ENCODE measurements at places on chromosomes 5 and 9. TPM values are rescaled to one million over a fixed set of nuclear protein-coding genes. Genes with fewer than 3 reads are reported as not detected.

- DNase-seq, result no peak
Measured at GRCh38 chr5:37892586-37892985, 52.7 kb upstream of the GDNF start.

- DNase-seq, result no peak
Measured at GRCh38 chr9:124559871-124560270, 52.7 kb upstream of the NR5A1 start.

GRCh38 chr5:56319526-56320181, 86.5 kb upstream of the ANKRD55 start:
- no peak for DNase-seq

- DNase-seq, result no peak
Measured at GRCh38 chr9:126524353-126525077, 89.2 kb upstream of the LMX1B start.

- peak; percentile 83 for DNase-seq
Measured at GRCh38 chr5:142713121-142713706, 27.3 kb upstream of the FGF1 start.

DNA sequence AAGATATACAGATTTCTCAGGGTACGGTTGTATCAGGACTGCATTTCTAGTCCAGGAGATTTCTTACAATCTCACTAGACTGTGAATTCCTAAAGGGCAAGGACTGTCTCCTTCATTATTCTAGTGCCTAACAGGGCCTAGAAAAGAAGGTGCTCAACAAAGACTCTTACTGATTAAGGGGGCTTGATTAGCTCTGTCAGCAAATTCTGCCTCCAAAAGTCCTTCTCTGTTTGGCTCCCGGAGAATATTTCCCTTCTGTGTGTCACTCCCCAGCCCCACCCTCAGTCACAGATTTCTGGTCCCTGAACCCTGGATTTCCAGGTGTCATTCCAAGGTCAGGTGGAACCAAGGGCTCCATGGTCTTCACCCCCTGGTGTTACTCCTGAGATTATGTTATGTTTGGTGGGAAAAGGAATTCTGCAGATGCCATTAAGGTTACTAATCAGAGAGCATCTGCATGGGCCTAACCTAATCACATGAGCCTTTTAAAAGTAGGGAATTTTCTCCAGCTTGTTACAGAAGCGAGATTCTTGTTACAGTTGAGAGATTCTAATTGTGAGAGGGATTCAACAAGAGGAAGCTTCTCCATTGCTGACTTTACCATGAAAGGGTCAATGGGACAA, 167.7 kb upstream of the LHFPL2 start:
- DNase-seq, result no peak

- no peak for DNase-seq
Measured at GRCh38 chr9:6759185-6759977, 1.6 kb downstream of the KDM4C start.

GRCh38 chr5:107735558-107735957, 64.8 kb upstream of the EFNA5 start:
- no peak for DNase-seq

- no peak for DNase-seq
Measured at GRCh38 chr9:106486685-106487084, 376.3 kb upstream of the ZNF462 start.

DNA sequence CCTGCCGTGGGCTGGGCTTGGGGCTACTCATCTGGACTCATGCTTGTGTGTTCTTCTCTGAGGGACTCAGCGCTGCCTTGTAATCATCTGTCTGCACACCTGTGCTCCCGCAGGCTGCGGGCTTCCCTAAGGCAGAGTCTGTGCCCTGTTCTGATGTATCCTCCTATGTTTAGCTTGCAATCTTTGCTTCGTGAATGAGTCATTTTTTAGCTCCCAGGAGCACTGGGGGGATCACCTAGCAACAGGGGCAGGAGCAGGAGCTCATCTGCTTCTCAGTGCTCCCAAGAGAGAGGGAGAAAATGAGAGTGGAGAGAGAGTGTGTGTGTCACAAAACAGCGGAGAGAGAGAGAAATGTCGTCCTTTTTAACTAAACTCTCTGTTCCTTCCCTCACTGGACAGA, 202.4 kb upstream of the ZNF618 start:
- DNase-seq, result no peak

DNA sequence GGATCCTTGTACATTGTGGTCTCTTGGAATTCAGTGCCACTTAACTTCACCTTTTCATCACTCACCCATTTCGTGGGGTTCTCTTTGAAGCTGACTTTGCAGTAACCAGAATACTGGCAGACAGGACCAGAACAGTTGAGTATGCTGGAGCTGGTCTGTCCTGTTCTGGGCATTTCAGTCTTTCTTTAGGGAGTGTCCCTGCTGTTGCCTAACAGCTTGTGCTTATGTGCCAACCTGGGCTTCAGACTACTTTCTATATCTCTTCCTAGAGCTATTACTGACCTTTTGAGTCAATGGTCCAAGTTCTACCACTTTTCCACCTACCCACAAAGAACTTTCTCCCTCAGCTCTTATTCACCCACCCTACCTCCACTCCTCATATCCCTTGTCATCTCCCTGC, 10.0 kb upstream of the INSL6 start:
- no peak for DNase-seq

DNA sequence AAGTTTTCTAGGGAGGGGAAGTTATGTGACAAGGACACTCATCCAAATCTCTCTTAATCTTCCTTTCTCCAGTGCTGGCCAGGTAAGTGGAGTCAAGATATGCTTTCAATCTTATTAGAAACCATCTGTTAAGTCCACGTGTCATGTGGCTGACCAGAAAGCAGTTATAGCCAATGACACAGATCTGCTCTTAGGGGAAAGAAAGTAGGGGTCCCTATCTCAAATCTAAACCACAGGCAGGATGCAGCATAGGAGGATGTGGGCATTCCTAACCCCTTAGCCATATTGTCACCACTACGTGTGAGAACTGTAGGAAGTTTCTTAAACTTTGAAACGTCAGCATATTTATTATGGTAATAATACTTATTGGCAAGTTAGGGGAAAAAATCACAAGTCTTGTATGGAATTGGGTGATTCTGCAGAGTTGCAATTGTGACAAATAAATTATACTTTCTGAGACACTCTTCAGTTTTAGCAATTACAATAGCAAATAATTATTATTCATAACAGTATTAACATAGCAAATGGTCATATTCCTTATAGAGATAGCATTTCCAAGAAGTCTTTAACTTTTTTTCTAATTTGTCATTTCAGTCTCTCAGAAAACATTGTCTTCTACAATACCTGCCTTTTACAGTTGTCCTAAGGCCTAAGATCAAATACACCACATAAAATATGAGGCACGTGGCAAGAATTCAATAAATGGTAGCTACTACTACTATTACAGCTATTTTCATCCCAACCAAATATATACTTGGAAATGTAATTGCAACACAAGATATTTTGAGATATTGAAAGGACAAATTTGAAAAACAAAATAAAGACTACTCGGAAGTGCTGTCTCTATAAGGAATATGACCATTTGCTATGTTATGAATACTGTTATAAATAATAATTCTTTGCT, 236.9 kb downstream of the PDE4D start:
- no peak for DNase-seq

GRCh38 chr5:102483736-102484135, 15.1 kb downstream of the SLCO6A1 start:
- no peak for DNase-seq

- no peak for DNase-seq
Measured at GRCh38 chr5:150582241-150583109, 58.0 kb upstream of the SYNPO start.

DNA sequence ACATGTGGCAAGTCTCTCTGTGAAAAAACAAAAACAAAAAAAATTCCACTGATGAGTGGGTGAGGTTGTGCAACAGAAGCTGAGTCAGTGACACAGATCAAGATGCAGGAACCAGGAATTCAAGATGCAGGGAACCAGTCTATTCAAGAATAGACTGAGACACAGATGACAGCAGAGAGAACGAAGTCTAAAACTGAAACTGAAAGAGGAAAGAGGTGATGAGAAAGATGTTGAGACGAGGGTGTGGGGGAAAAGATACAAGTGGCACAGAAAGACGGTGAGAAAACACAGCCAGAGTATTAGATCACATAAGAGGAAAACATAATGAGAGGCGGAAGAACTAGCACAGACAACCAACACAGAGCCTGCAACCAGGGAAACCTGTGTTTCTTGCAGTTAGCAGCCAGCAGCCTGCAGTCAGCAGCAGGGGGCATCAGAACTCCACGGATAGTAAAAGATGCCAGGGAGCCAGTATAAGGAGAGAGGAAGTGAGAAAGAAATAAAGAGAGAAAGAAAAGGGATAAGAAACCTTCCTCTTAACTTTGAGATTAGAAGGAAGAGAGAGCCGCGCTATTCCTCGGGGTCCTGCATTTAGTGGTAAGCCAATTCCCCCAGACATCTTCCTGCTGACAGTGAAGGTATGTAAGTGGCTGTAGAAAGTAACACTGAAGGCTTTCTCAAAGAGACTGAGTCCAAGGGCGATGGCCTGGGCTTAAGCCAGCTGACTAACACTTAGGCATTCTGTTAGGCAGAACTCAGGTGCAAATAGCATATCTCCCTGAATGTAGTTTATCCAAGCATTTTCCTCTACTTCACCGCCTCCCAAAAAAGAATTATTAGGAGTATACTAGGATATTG, 79.0 kb downstream of the TLR4 start:
- peak; percentile 67 for DNase-seq

DNA sequence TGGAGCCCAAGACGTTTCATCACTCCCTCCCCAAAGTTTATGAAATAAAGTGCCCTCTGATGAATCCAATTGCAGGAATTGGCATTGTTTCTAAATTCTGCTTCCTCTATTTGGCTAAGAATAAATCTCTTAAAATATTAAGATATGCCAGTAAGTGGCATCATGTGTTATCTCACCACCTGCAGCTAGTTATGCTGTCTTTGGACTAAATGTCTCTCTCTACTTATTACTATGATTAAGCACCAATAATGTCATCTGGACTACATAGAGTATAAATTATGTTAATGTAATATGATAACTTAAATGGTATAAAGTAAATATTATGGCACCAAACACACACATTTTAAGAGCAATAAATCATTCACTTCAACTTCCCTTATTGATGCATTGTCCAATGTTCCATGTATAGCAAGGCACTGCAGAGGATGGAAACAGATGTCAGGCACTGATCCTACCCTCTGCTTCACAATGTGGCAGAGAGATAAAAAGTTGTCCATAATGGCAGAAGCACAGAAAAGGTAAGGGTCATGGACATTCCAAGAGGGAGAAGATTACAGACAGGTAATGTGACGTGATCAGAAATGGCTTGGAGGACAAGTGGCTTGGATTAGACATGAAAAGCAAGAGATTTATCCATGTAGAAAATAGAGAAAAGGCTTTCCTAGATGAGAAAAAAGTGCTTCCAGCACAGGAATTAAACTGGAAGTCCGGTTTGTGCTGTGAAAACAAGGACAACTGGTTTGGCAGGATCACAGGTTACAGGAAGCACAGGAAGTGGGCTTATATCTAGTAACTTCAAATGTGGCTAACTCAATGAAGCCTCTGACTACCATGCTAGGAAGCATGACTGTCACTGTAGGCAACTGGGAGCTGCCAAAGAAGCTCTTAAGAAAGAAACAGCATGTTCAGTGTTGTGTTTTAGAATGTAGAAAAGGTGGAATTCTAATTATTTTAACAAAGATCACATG, 26.7 kb downstream of the MARCHF11 start:
- DNase-seq, result no peak

GRCh38 chr5:55636683-55637082, 75.4 kb downstream of the SLC38A9 start:
- peak; percentile 47 for DNase-seq

GRCh38 chr5:137561608-137562007, 62.5 kb upstream of the SPOCK1 start:
- no peak for DNase-seq

GRCh38 chr5:150411245-150411979, 1.3 kb downstream of the CD74 start:
- DNase-seq, result no peak

- no peak for DNase-seq
Measured at GRCh38 chr5:142974409-142974808, 204.2 kb downstream of the ARHGAP26 start.

- no peak for DNase-seq
Measured at GRCh38 chr9:85960688-85961093, 19.7 kb downstream of the NAA35 start.

DNA sequence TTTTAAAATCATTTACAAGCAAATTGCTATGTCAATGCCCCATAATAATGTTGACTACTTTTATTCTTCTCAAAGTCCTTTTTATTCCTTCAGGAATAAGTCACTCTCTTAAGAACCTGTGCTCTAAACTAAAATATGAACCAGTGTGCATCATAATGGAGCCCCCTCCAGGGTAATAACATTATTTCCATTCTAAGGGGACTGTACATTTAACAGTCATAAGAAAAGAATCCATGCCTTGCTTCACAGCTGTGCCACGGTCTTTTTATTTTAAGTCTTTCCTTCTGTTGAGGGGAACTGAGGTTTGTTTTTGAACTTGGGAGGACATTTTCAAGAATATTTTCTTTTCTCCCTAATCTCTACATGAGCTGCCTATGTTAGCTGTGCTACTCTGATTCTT, 297.6 kb downstream of the MAN2A1 start:
- DNase-seq, result no peak

DNA sequence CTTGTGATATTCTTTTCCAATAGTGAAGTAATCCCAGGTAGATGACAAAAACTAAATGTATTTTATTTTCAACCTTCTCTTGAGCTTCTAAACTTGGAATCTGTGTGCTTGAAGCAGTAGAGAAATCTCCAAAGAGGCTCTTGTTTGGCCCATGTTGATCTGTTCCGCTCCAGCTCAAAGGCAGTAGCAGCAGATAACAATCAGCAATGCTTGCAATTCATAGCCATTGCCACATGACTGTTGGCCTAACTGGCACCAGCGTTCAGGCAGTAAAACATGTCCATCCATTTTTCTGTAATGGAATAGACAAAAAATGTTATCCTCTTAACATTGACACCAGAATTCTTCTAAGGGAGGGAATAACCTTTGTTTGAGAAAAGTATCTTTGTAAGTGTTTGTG, 270.7 kb upstream of the MSX2 start:
- DNase-seq, result no peak

CYFIP2 gene
- 135 TPM for polyA plus RNA-seq

LRRC70 gene
- polyA plus RNA-seq, result 7.5 TPM

BTNL9 gene
- polyA plus RNA-seq, result 6.9 TPM

FBP1 gene
- 59.1 TPM for polyA plus RNA-seq

PHF24 gene
- polyA plus RNA-seq, result 0.17 TPM

OSTF1 gene
- 29.5 TPM for polyA plus RNA-seq

RETREG1 gene
- 54.6 TPM for polyA plus RNA-seq

OCLN gene
- polyA plus RNA-seq, result 46.1 TPM
